ENCODE measurements at places on chromosomes 2 and 18.

GRCh38 chr2:54912893-54913292 lies 137.4 kb downstream of the RTN4 start:
- no peak for DNase-seq

GRCh38 chr2:101467306-101467705 lies 7.6 kb downstream of the RFX8 start:
- no peak for DNase-seq

GRCh38 chr2:98445683-98446581 lies 1.3 kb downstream of the INPP4A start:
- DNase-seq, result no peak

- DNase-seq, result no peak
Observed at GRCh38 chr2:17482651-17483050, 35.6 kb downstream of the RAD51AP2 start.

- no peak for DNase-seq
Observed at GRCh38 chr2:240960309-240960970, 38.0 kb upstream of the SNED1 start.

DNA sequence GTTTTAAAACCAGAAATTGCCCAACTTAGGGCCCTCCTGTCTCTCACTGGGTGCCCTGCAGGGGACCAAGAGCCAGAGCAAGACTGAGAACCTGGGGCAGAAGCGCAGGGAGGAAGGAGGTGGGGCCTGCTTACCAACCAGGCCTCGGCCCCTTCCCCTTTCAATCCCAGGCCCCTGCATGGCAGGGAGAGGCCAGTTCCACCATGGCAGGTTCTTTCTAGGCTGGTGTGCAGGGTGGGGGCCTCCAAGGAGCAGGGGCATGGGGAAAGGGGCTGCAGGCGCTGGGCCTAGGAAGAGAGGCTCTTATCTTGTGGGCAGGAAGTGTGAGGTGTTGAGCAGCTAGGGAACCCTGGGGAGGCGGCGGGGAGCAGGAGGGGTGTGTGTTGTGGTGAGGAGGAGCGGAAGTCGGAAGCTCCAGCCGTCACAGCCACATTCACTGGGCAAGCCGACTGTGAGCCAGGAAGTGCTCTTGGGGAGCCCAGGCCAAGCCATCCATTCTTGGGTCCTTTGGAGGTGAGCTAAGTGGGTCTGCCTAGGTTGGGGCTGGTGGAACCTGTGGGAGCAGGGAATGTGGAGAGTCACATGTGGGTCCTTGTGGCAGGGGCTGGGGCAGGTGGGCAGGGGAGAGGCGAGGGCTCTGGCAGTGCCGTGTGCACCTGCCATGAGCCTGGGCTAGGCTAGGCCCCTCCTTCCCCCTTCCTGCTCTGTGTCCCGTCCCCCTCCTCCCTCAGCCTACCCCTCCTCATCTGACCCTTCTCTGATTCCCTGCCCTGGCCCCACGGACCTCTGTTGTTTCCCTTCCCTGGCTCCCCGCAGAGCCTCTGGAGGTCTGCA lies at the start of gene PSD4:
PSD4 (plus strand) TSS at position 430 of the 834 bp plus-strand sequence. CDS start 8,486 bp downstream, outside the sequence.
- DNase-seq, result no peak

DNA sequence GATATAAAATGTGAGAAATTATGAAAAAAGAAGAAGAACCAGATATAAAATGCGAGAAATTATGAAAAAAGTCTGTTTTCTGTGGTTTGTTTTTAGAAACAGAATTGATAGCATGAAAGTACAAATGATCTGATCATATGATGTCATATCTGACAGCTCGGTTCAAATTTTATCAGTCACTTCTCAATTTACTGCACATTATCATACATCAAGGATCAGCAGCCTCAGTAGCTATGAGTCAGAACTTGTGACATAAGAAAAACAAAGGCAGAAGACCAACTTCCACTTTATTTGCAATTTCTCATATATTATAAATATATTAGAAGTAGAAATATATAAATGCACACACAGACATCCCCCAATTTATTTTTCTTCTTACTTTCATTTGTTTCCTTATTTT lies 634.0 kb downstream of the LRP1B start:
- no peak for DNase-seq

DNA sequence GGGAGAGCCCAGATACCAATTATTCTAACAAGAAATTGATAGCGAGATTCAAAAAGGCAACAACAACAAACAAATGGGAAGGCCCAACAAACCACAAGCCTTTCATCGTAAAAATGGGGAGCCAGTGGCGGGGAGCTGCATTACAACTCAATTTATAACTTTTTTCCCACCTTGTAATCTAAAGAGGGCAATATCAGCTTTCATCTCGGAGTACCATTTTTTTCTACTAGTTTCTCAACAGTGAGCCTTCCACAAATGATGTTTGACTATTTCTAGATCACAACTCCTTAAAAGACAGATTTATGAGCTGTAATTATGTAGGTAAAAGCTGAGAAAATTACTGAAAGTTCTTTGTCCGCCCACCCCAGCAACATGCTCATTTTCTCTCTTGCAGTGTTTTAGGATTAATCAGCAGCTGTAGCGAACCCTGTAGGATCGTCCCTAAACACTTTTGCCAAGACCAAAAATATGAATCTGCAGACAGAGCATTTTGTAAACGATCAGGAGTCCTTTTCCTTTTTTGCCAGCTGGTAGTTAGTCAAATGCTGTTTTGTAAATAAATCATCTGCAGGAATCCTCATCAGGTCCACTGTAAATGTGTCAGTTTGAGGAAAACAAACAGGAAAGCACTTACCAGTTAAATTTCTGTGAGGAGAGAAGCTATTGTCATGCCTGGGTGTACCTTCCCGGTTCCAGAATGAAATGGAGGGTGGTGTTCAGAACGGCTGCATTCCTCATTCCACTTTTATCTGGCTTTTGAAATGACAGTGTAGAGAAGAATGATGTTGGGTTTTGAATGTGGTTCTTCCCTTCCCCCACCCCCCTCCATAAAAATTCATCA lies 53.2 kb downstream of the EEF1B2 start:
- peak; percentile 37 for DNase-seq
